ENCODE measurements at places on chromosomes 4 and X. TPM values are rescaled to one million over a fixed set of nuclear protein-coding genes. Genes with fewer than 3 reads are reported as not detected.

DNA sequence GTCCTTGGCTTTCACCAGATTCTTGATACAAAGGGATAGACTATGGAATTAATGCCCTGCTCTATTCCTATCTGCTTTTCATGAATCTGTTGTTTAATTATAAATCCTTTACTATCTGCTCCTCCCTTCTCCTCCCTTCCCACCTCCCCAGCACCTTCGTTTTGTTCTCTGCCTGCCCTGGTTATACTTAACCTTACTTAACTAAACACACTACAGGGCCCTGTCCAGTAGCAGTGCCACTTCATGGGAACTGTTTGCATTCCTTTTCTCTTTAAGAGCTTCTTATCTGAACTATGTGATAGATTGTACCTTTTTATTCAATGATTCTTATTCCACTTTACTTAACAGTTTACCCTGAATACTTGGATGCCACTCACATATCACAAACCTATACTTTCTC, 830 bp downstream of the HOPX start:
- DNase-seq = no peak

- no peak for DNase-seq
Observed at GRCh38 chr4:105194328-105195231, 47.9 kb downstream of the TET2 start.

GRCh38 chr4:101347267-101347556, at the start of gene PPP3CA:
TSS of gene PPP3CA (minus strand) at chr4:101347526.
- DNase-seq = no peak

DNA sequence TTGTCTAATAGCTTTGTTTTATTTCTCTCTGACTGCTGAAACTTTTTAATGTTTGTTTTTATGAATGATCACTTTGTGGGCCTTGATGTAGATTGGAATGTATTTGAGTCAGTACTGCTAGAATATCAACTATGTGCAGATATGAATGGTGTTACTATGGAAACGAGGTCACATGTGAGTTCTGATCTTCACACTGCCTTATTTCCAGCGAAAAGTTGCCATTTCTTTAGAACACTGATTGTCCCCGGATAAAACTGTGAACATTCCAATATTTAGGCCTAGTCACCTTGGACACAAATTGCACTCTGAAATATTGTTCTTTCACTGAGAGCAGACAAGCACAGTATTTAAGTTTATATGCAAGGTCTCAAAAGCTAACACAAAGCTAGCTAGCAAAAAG, 27.2 kb upstream of the MAGED1 start:
- DNase-seq = no peak

SULT1E1 gene
- not detected for total RNA-seq

- no peak for DNase-seq
Observed at GRCh38 chr4:77152421-77152820, 4.6 kb upstream of the CCNG2 start.

DNA sequence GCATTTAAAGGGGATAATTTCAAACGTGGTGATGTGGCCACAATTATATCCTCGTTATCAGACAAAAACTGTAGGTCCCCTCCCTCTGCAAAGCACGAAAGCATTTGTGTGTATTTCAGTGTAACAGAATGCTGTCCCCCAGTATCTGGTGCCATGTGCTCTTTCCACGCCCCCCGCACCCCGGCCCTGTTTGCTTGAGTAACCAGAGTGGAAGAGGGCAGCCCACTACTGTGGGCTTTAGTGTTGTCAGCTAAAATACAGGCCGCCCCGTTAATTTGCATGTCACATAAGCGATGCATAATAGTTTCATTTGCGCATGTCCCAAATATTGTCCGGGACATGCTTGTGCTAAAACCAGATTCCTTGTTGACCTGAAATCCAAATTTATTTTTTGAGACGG, 110.1 kb downstream of the PHKA2 start:
- no peak for DNase-seq

CTAG1B gene
- total RNA-seq = not detected

GLRB gene
- total RNA-seq = 9.9 TPM

- no peak for DNase-seq
Observed at GRCh38 chrX:67720344-67720743, 176.5 kb downstream of the AR start.

DNA sequence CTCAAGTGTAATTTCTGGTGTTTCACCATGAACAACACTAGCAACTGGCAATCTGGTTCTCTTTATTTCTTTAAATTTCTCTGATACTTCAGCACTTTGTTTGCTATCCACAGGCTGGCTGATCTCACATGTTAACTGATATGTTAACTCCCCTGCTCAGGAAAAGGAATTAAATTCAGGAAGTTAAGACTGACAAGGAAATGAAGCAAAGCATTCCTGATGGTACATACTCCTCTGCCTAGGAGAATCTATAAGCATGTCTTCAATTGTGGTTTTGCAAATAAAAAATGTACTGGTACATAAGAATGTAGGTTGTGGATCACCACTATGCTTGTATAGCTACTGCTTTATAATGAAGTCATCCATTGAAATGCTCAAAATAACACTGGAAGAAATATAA, 1119.2 kb upstream of the INTU start:
- DNase-seq = no peak

- no peak for DNase-seq
Observed at GRCh38 chrX:55640854-55641253, 17.7 kb downstream of the FOXR2 start.

DNA sequence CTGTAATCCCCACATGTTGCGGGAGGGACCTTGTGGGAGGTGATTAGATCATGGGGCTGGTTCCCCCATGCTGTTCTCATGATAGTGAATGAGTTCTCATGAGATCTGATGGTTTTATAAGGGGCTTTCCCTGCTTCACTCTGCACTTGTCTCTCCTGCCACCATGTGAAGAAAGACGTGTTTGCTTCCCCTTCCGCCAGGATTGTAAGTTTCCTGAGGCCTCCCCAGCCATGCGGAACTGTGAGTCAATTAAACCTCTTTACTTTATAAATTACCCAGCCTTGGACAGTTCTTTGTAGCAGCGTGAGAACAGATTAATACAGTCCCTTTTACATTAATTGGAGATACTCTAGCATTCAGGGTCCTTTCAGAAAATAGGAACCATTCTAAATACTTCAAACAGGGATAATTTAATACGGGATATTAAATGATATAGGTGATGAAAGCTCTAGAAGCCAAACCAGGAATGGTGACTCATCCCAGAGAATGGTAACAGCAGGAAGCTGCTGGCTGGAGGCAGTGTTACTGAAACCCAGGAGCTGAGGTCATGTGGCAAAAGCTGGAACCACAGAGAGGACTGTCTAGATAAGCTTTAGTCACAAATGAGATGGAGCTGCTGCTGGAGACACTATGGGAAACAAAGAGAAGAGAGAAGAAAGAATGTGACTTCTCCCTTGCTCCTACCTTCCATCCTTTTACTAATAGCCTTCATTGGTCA, 57.3 kb downstream of the GSTCD start:
- DNase-seq = no peak

TMSB15B gene
- 0.27 TPM for total RNA-seq

GRCh38 chrX:119942831-119943184, 743 bp downstream of the NKAP start:
- DNase-seq = no peak

S100P gene
- not detected for total RNA-seq

DNA sequence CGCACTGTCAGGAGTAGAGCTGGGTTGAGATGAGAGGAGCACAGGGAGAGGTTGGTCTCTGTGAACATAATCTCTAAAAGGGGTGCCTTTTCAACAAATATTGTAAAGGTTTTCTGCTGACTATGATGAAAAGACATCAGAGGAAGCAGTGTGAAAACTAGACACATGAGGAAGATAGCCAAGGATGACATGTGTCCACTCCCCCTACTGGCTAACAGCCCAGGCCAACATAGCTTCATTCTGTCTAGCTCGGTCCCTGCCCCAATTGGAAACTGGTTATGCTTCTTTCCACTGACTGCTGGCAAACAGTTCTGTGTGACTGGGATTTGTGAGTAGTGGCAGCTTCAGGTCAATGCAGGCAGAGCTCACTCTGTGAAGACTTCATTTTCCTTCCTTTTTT, 115.4 kb upstream of the ESX1 start:
- no peak for DNase-seq

DNA sequence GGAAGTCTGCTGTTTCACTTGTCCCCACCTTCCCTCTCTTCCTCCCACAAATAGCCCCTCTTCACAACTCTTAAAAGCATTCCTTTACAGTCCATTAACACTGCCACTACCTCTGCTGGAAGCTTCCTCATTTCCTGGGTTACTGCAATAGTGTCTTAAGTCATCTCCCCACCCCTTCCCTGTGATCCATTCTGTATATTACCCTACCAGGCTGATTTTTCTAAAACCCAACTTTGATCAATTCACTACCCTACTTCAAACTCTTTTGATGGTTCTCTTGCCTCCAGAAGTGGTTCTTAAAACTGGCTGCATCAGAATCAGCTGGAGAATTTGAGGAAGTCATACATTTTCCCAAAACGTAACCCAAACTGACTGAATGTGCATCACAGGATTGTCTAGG, 8.8 kb upstream of the XIAP start:
- no peak for DNase-seq

DNA sequence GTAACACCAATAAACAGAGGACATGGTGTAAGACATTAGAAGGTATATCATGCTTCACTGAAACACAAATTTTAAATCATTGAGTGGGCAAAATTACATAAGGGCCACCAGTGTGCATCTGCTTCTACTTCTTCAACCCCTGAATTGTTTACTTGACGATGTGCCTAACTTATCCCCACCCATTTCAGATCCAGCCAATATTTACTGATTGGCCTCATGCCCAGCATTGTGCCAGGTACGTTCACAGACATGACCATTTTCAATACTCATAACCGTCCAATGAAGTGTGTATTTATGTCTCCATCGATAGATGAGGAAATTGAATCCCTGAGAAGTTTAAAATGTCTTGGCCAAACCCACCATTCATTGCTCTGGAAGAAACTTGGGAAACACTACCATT, 208.3 kb upstream of the MID1 start:
- DNase-seq = no peak

- no peak for DNase-seq
Observed at GRCh38 chrX:70664726-70665125, 220.1 kb downstream of the DLG3 start.

- no peak for DNase-seq
Observed at GRCh38 chr4:140719022-140719421, 37.2 kb downstream of the TBC1D9 start.

- no peak for DNase-seq
Observed at GRCh38 chrX:44596277-44596676, 53.6 kb upstream of the FUNDC1 start.

TASL gene
- 0.68 TPM for total RNA-seq

DNA sequence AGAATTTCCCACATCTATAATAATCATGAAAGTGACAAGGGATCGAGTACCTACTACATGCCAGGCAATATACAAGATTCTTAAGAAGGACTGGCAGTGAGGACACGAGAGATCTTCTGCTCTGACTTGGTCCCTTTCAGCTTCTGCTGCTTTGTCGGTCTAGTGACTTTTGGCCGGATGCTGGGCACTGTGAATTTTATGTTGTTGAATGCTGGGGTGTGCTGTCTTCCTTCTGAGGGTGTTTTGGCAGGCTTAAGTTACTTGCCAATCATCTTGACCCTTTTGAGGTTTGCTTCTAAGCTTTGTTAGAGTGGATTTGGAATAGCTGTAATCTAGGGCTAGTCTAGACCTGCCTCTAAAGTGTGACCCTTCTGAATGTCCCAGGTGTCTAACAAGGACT, 23.5 kb downstream of the NAT8L start:
- DNase-seq = no peak

DNA sequence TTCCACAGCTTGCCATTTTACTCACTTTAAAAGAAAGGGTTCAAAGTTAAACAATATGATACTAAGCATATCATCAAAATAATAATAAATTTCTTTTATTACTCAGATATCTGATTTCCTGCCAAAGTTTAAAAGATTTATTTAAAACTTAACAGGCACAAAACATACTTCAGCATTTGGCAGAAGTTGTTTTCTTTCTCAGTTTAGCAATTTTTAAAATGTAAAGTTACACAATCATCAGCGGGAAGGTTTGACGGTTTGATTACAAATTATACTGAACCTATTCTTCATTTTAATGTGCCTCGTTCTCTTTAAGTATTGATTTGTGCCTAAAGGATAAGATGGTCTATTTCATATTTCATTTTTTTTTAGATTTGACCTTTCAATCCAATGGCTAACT, 227.2 kb downstream of the APBB2 start:
- no peak for DNase-seq

GRCh38 chr4:185357733-185358440, 37.8 kb downstream of the LRP2BP start:
- no peak for DNase-seq

GRCh38 chr4:24743927-24744326, 51.4 kb upstream of the SOD3 start:
- DNase-seq = no peak

DNA sequence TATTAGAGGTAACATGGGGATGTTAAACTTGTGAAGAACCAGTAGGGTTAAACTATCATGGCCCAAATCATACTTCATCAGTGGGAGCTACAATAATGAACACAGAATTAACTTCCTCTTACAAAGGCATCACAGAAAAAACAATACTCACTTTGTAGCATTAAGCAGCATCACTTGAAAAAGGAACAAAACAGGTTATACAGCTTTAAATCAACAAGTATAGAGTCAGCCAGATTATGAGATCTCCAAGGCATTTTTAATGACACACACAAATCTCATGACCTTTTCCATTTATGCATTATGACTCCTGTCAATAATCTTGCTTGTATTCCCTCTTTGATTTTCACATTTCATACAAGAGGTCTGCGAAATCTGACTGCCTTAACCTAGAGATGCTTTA, 18.3 kb downstream of the FBXL5 start:
- no peak for DNase-seq

LEF1 gene
- total RNA-seq = 0.32 TPM

CYSLTR1 gene
- total RNA-seq = 0.92 TPM

DNA sequence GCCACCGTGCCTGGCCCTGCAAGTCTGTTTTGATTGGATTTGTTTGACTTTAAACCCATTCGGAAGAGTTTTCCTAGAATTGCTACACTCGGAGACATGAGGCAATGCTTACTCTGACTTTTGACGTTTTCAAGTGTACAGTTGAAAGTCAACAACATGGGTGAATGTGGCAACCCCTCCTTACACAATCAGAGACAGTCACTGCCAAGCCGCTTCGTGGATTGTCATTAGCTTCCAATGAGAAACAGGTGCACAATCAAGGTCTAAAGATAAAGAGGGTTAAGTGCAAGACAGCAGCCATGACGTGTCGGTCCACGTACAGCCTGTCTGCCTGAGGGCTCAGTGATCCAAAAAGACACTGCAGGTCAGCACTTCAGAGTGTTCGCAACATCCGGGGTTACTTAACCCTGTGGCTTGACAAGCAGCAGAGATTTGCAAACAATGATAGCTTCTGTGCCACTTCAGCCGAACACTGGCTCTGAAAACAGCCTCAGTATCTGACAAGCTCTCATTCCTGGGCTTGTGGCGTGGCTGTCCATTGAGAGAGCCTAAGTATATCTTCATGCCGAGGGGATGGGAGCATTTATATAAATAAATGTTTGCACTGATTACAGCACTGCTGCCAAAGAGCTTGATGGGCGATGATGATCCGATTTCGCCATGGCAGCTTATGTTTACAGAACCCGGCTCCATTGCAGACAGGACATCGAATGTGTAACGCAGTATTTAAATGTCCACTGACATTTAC, 180.0 kb downstream of the DHRSX start:
- DNase-seq = peak; percentile 78

GRCh38 chr4:24471486-24472160, 112.7 kb downstream of the DHX15 start:
- DNase-seq = no peak

All from Right ventricle myocardium inferior (tissue), 1 donor.